SJSA1 (cell line): ENCODE measurements at places on chromosomes 1 and 21. TPM values are rescaled to one million over a fixed set of nuclear protein-coding genes. Genes with fewer than 3 reads are reported as not detected.

Gene KCNH1
- total RNA-seq = 0.58 and 2.7 TPM in 2 replicates

Gene ZBTB37
- total RNA-seq = 3.0 and 4.8 TPM in 2 replicates

Gene RUNX3
- total RNA-seq = 7.3 and 8.8 TPM in 2 replicates

Gene TEDDM1
- not detected in 2 replicates for total RNA-seq

Gene GUCA2B
- total RNA-seq = not detected in 2 replicates

Gene TAS1R1
- not detected in 2 replicates for total RNA-seq

Gene CLDN19
- total RNA-seq = not detected in 2 replicates

DNA sequence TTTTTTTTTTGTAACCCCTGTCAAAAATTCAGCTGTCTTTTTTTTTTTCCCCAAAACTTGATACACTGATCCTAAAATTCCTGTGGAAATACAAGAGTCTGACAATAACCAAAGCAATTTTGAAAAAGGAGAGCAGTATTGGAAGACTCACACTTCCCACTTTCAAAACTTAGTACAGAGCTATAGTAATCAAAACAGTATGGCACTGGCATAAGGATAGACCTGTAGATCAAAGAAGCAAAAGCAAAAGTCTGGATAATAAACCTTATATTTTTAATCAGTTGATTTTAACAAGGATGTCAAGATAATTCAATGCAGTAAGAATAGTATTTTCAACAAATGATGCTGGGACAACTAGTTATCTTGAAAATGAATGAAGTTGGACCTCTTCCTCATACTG is 17.3 kb downstream of the FBXO28 start:
- DNase-seq = no peak
- H3K27ac ChIP-seq = no peak overlapping the region
- H3K4me3 ChIP-seq = no peak overlapping the region
- H3K27me3 ChIP-seq = no peaks in the 10 kb centered on the region

- no peak for DNase-seq
- H3K4me3 ChIP-seq = no peak overlapping the region
- peaks cover 11% of the 10 kb centered on the region for H3K4me1 ChIP-seq
These were observed 17.4 kb downstream of the SLX9 start for GRCh38 chr21:44957047-44957831.

DNA sequence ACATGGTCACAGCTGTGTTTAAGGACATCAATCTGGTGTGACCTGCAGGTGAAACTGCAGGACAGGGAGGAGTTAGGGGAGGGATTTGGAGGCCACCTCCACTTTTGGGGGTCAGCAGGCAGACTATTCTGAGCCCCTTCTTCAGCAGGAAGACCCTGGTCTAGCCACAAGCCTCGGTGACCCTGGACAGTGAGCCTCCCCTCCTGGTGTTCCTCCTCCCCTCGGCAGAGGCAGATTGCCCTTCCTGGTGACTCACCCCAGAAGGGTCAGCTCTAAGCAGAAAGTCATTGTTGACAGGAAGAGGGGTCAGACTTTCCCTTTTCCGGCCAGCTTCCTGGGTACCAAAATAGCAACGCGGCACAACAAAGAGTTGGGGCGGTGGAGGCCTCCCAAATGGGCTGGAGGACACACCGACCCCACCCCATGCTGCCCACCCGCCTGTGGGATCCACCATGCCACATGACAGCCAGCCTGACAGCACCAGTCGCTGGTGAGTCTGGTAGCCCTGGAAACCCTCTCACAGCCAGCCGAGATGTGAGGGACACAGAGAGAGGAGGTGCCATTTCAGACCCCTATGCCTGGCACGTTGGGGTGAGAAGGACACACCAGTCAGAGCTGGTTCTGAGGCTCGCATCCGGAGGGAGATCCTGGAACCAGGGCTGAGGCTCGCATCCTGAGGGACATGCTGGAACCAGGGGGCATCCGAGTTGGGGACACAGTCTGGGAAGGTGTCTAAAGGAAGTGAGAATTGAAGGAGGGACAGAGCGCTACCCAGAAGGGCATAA is 14.7 kb upstream of the CSF1 start:
- peak; percentile 66 for DNase-seq
- H3K27ac ChIP-seq = peak overlapping the region; percentile 79

- H3K27me3 ChIP-seq = no peaks in the 10 kb centered on the region
- H3K27ac ChIP-seq = no peak overlapping the region
- peak overlapping the region; percentile 21 for H3K4me3 ChIP-seq
- H3K36me3 ChIP-seq = peaks cover 37% of the 10 kb centered on the region
- peaks cover 15% of the 10 kb centered on the region for H3K4me1 ChIP-seq
These were observed 2.6 kb upstream of the CC2D1B start for GRCh38 chr1:52368383-52369172.

DNA sequence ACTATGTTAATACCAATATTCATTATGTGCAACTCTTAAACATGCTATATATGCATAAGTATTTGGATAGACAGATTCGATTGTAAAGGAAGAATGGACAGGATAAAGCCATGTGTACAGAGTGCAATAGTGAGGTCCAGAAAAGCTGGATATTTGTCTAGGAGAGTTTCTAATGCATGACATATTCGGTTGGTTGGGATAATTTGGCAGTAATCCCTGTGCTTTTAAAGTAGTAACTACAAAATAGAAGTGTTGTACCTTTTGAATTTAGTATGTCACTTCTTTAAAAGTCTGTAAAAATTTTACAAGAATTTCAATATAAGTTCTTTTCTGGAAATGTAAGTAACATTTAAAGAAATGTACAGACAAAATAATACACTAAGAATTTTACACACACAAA is 774.5 kb downstream of the USP25 start:
- H3K27me3 ChIP-seq = no peaks in the 10 kb centered on the region
- no peaks in the 10 kb centered on the region for H3K4me1 ChIP-seq
- H3K36me3 ChIP-seq = no peaks in the 10 kb centered on the region
- no peak for DNase-seq
- no peak overlapping the region for H3K4me3 ChIP-seq

- no peak for DNase-seq
- no peaks in the 10 kb centered on the region for H3K27me3 ChIP-seq
- H3K36me3 ChIP-seq = peaks cover 8% of the 10 kb centered on the region
- H3K27ac ChIP-seq = no peak overlapping the region
These were observed 3.9 kb downstream of the JAK1 start for GRCh38 chr1:64962441-64962840.

DNA sequence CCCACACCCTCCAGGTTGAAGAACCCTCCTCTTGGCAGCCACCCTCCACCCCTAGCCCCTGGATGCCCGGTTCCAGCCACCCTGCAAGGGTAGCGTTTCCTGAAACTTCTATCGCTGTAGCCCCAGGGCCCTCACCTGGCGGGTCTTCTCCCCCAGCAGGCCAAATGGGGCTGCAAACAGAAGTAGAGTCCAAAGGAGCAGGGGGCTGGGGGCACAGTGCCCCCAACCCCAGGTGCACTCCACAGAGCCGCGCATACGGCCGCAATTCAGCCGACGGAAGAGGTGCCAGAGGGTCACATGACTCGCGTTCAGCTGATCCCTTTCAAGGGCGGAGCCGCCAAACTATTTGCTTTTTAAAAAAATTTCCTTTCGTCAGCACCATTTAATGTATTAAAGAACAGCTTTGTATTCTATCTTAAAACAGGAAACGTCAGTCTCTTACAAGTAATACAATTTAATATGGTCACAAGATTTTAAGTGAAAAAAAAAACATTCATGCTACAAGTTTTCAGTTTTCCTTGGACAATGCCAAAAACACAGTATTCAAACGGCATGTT is at the start of gene GLMP:
TSS of gene GLMP (minus strand) at position 289 of the 557 bp plus-strand sequence. CDS start at position 255, 34 bp downstream.
- H3K4me3 ChIP-seq = peak within 1 kb of the TSS; percentile 42
- H3K36me3 ChIP-seq = peaks cover 11% of the 10 kb centered on the region; the same call in 1 of the 2 replicates
- H3K4me1 ChIP-seq = peaks cover 10% of the 10 kb centered on the region
- H3K27ac ChIP-seq = no peak within 1 kb of the TSS
- H3K27me3 ChIP-seq = no peaks in the 10 kb centered on the region
- DNase-seq = peak; percentile 36

GRCh38 chr1:236129306-236129705 is 13.0 kb upstream of the GPR137B start:
- no peak overlapping the region for H3K4me3 ChIP-seq
- H3K27ac ChIP-seq = no peak overlapping the region
- no peaks in the 10 kb centered on the region for H3K4me1 ChIP-seq
- H3K36me3 ChIP-seq = no peaks in the 10 kb centered on the region
- H3K27me3 ChIP-seq = no peaks in the 10 kb centered on the region

DNA sequence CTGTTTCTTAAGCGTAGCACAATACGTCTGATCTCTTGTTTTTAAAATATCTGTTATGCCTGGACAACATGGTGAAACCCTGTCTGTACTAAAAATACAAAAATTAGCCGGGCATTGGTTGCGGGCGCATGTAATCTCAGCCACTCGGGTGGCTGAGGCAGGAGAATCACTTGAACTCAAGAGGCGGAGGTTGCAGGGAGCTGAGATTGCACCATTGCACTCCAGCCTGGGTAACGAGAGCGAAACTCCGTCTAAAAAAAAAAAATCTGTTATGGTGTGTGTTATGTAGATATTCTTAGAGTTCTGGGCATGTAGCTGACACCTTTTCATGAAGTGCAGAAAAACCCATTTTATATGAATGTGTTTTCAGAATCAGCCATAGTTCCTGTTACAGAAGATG is 38.2 kb downstream of the RABGAP1L start:
- DNase-seq = no peak
- no peak overlapping the region for H3K27ac ChIP-seq
- 0 out of 2 replicates have a peak, but pooled peaks cover 3% of the 10 kb centered on the region for H3K27me3 ChIP-seq
- H3K36me3 ChIP-seq = no peaks in the 10 kb centered on the region

GRCh38 chr21:45110873-45111624 is 36.7 kb downstream of the ADARB1 start:
- DNase-seq = no peak
- no peaks in the 10 kb centered on the region for H3K27me3 ChIP-seq
- peaks cover 6% of the 10 kb centered on the region; the same call in 1 of the 2 replicates for H3K36me3 ChIP-seq
- peaks cover 28% of the 10 kb centered on the region for H3K4me1 ChIP-seq
- no peak overlapping the region for H3K4me3 ChIP-seq

GRCh38 chr1:15696956-15697521 is 12.9 kb downstream of the PLEKHM2 start:
- no peaks in the 10 kb centered on the region for H3K27me3 ChIP-seq
- DNase-seq = no peak
- H3K4me1 ChIP-seq = no peaks in the 10 kb centered on the region
- H3K36me3 ChIP-seq = peaks cover 10% of the 10 kb centered on the region
- no peak overlapping the region for H3K27ac ChIP-seq
- no peak overlapping the region for H3K4me3 ChIP-seq
